ENCODE measurements at places on chromosomes 4 and X.

GRCh38 chr4:91256043-91256442 is 1047.7 kb upstream of the GRID2 start:
- no peaks in the 10 kb centered on the region for H3K27me3 ChIP-seq
- H3K27ac ChIP-seq: no peak overlapping the region
- no peaks in the 10 kb centered on the region for H3K36me3 ChIP-seq
- H3K4me1 ChIP-seq: no peaks in the 10 kb centered on the region
- DNase-seq: no peak

- no peak overlapping the region for H3K4me3 ChIP-seq
- H3K27ac ChIP-seq: no peak overlapping the region
- H3K36me3 ChIP-seq: no peaks in the 10 kb centered on the region
- H3K4me1 ChIP-seq: no peaks in the 10 kb centered on the region
- DNase-seq: no peak
- H3K27me3 ChIP-seq: no peaks in the 10 kb centered on the region
These were observed 155.0 kb downstream of the RELL1 start for GRCh38 chr4:37531151-37531550.

- no peaks in the 10 kb centered on the region for H3K27me3 ChIP-seq
- H3K27ac ChIP-seq: no peak overlapping the region
- DNase-seq: peak; percentile 35
These were observed 147.0 kb downstream of the AFAP1 start for GRCh38 chr4:7792616-7793015.

DNA sequence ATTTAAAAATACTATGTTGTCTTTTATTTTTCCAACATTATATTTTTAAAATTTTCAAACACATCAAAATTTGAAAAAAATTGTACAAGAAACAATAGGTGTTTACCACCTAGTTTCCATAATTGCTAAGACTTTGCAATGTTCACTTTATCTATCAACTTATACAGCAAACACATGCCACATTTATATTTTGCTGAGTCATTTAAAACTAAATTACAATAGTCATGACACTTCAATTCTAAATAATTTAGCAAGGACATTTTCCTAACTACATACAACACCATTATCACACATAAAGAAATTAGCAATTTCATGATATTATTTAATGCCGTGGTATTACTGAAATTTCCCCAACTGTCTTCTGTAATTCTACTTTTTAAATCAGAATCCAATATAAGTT is 600.4 kb upstream of the CPXCR1 start:
- H3K4me1 ChIP-seq: no peaks in the 10 kb centered on the region

DNA sequence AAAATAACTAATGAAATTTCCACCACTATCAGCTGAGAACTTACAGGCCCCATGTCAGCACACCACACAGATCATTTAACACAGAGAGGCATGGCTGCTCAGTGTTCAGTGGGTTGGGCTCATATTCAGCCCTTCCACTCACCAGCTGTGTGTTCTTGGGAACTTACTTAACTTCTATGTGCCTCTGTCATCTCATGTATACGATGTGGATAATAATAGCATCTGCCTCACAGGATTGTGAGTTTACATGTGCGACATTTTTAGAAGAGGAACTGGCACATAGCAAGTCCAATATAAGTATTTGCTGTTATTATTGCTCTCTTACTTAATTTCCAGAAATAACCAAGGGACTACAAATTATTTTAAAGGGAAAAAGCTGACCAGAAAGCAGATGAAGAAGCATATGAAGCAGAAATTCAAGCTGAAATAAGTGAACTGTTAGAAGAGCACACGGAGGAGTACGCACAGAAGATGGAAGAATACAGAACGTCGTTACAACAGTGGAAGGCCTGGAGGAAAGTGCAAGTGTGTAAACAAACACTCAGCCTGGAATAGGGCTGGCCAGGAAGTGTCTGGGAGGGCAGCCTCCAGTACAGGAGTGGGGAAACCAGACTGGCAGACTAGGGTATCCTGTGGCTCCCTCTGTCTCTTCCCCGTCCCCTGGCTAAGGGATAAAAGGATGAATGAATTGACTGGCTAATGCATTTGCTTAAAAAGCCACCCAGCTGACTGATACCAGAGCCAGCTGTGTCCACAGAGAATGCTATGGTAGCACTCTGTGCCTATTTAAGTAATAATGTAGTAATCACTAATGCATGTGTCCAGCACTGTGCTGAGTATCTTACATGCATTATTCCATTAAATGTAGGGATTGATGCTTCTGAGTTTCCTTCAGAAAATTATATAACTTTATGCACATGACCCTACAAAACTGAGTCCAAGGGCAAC is 67.1 kb downstream of the CC2D2A start:
- no peak overlapping the region for H3K4me3 ChIP-seq
- no peak overlapping the region for H3K27ac ChIP-seq
- no peak for DNase-seq
- H3K36me3 ChIP-seq: peaks cover 27% of the 10 kb centered on the region

- DNase-seq: no peak
- no peaks in the 10 kb centered on the region for H3K4me1 ChIP-seq
- no peak overlapping the region for H3K4me3 ChIP-seq
- H3K36me3 ChIP-seq: no peaks in the 10 kb centered on the region
- H3K27me3 ChIP-seq: no peaks in the 10 kb centered on the region
These were observed 280.7 kb upstream of the KLHL4 start for GRCh38 chrX:87236830-87237440.

GRCh38 chr4:184934961-184935360 is 83.3 kb upstream of the HELT start:
- peaks cover 5% of the 10 kb centered on the region for H3K27me3 ChIP-seq
- H3K4me1 ChIP-seq: no peaks in the 10 kb centered on the region
- no peak overlapping the region for H3K4me3 ChIP-seq
- H3K36me3 ChIP-seq: no peaks in the 10 kb centered on the region

GRCh38 chrX:25043192-25043591 is 27.4 kb upstream of the ARX start:
- no peak overlapping the region for H3K4me3 ChIP-seq
- no peak for DNase-seq
- H3K27ac ChIP-seq: no peak overlapping the region
- H3K27me3 ChIP-seq: no peaks in the 10 kb centered on the region
- no peaks in the 10 kb centered on the region for H3K4me1 ChIP-seq

GRCh38 chr4:48484494-48485168 is 1.5 kb downstream of the SLC10A4 start:
- no peak overlapping the region for H3K4me3 ChIP-seq
- no peak overlapping the region for H3K27ac ChIP-seq
- H3K27me3 ChIP-seq: peaks cover 55% of the 10 kb centered on the region
- DNase-seq: no peak
- peaks cover 13% of the 10 kb centered on the region for H3K4me1 ChIP-seq
- no peaks in the 10 kb centered on the region for H3K36me3 ChIP-seq

DNA sequence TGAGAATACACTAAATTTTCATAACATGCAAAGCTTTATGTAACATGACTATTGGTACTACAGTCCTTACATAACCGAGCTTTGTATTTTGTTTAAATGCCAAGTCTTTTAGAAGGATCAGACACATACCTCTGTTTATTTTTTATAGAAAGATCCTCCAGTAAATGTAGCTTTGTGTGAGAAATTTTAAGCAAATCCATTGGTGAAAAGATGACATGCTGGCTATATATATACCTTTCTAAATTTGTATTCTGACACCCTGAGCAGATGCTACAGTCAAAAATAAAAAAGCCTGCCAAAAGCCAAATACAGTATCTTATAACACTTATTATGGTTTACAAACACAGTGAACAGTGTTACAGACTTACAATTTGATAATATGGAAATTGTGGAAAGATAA is at the start of gene YIPF7:
Gene YIPF7 (minus strand): TSS at position 201 of the 400 bp plus-strand sequence. CDS start 1,525 bp downstream, outside the sequence.
- H3K36me3 ChIP-seq: no peaks in the 10 kb centered on the region
- DNase-seq: no peak
- no peak within 1 kb of the TSS for H3K27ac ChIP-seq
- H3K27me3 ChIP-seq: no peaks in the 10 kb centered on the region
- no peak within 1 kb of the TSS for H3K4me3 ChIP-seq

DNA sequence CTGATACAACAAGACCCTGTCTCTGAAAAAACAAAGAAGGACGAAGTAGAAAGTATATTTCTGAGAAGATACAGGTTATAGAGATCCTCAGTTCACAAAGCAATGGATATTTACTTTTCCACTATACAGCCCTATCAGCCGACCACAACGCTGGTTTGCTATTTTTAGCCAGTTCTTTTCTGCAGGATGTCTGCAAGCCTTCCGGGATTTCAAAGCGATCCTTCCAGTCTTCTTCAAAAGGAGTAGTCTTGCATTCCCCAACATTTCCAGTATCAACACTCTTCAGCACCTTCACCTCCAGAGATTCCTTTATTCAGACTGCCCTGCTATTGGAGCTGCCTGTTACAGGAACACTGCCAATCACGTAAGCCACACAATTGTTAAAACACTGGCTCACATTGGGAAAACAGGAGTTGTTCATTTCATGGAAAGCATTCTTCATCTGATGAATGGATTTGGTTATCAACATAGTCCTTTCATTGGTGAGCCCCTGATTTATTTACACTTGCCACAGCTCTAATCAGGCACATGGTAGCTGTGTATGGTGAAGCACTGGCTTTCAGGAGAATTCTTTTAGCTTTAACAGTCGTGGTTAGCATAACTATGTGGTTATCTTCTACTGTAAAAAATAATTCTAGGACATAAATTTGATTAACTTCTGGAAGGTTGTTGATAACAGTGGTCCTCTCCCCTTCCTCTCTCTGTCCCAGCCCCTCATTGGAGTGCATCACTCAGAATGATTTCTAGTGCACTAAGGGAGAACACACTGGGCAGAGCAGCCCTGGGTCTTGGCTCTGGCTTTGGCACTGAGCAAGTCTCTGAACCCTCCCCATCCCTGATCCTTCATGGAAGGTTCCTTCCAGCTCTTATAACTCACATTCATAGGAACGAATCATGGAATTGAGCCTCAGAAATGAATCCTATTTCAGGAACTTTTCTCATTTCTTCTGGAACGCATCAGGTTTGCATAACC is 109.9 kb upstream of the SORBS2 start:
- H3K27ac ChIP-seq: no peak overlapping the region
- no peak overlapping the region for H3K4me3 ChIP-seq
- H3K27me3 ChIP-seq: no peaks in the 10 kb centered on the region
- no peaks in the 10 kb centered on the region for H3K4me1 ChIP-seq

- H3K4me1 ChIP-seq: no peaks in the 10 kb centered on the region
- no peaks in the 10 kb centered on the region for H3K27me3 ChIP-seq
- H3K27ac ChIP-seq: no peak overlapping the region
- H3K36me3 ChIP-seq: no peaks in the 10 kb centered on the region
These were observed 1039.1 kb upstream of the TENM3 start for GRCh38 chr4:181204109-181204508.

GRCh38 chrX:11190745-11191510 is 79.8 kb downstream of the HCCS start:
- DNase-seq: no peak
- no peaks in the 10 kb centered on the region for H3K36me3 ChIP-seq
- peaks cover 9% of the 10 kb centered on the region for H3K4me1 ChIP-seq

- no peak overlapping the region for H3K27ac ChIP-seq
- peaks cover 19% of the 10 kb centered on the region for H3K4me1 ChIP-seq
- H3K36me3 ChIP-seq: no peaks in the 10 kb centered on the region
- H3K27me3 ChIP-seq: no peaks in the 10 kb centered on the region
- H3K4me3 ChIP-seq: peak overlapping the region; percentile 40
- no peak for DNase-seq
These were observed 148.9 kb downstream of the MAML3 start for GRCh38 chr4:140004922-140005627.

DNA sequence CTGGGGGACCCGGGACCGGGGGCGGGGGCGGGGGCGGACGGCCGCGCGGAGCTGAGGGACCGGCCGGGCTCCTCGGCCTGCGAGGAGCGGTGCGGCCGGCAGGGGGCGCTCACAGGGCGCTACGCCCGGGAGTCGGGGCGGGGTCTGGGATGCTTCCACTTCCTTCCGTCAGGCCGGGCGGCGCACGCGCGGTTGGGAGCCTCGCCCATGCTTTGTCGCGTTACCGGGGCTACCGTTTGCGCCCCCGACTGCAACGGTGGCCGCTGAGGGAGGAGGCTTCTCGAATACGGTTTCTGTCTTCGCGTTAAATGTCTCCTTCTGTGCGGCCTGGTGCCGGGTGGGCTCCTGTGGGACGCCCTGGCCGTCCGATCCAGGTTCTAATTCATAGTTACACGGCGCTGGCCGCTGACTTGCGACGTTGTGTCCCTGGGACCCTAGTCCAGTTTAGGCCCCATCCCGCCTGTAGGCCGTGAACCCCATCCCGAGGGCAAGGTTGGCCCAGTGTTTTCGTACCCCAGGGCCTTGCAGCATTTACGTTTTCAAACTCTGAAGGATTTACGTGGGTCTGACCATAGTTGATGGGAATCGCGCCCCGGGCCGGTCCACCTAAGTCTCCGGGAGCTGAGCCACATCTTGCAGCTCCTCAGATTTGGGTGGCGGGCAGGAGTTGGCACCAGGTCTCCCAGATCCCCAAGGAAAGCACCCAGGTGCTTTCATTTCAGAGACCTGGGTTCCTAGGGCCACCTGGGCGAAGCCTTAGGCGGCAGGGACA is 549 bp downstream of the MSL3 start:
- peak; percentile 87 for DNase-seq
- no peaks in the 10 kb centered on the region for H3K27me3 ChIP-seq
- peaks cover 6% of the 10 kb centered on the region for H3K4me1 ChIP-seq
- peak overlapping the region; percentile 70 for H3K4me3 ChIP-seq
